ENCODE measurements at places on chromosomes 7 and 10.

DNA sequence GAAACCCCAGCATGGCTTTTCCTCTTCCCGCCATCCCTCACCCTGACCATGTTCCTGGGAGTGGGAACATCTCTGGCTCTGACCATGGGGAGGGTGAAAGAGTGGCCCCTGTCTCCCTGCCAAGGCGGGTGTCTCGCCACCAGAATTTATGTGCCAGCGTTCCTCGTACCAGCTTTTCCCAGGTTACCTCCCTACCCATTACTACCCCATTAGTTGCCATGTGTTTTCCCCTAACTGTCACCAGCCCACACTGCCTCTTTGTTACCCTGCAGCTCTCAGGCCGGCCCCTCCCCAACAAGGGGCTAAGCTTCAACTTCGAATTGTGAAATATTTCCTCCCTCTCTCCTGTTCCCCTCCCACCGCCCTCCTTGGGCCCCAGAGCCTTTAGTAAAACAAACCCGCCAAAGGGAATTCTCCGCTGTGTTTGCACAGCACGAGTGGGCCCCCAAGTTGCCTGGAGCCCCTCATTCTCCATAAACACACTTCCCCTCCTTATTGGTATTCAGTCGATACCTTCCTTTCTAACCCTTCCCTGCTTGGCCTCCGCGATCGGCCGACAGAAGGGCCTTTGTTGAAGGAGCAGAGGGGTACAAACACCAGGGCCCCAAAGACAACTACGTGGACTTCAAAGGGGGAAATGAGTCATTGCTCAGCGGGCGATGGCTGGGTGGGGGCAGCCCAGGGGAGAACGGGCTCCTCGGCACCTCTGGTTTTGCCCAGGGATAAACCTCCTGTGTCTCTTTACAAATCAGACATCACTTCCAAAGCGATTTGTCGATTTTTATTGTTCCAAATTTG, 45.5 kb downstream of the SLIT1 start:
- DNase-seq = peak; percentile 39

DNA sequence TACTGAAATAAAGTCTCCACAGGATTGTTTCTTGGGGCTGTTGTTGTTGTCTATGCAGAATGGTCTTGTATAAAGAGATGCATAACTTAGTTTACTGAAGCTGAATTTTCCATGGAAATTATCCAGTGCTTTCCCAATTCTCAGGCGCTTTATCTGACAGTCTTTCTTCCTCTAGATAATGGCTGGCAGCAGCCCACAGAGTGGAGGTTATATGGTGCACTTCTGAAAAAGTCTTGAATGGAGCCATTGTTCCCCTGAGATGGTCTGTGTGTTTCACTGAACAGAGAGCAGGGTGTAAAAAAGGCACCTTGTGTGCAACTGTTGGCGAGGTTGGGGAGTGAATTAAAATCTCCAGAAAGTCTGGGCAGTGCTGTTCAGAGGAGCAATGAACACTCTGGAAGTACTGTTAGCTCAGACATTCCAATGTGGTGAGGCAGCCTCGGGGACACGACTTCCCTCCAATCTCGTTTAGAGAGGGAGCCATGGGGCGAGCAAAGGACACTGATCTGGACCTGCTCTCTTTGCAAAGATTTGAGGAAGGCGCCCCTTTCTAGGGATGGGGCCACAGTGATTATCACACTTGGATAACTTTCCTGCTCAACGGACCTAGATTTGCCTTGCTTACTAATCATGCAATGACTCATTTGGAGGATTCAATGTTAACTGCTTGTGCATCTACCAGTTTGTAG, 2.0 kb upstream of the PLCE1 start:
- peak; percentile 49 for DNase-seq

DNA sequence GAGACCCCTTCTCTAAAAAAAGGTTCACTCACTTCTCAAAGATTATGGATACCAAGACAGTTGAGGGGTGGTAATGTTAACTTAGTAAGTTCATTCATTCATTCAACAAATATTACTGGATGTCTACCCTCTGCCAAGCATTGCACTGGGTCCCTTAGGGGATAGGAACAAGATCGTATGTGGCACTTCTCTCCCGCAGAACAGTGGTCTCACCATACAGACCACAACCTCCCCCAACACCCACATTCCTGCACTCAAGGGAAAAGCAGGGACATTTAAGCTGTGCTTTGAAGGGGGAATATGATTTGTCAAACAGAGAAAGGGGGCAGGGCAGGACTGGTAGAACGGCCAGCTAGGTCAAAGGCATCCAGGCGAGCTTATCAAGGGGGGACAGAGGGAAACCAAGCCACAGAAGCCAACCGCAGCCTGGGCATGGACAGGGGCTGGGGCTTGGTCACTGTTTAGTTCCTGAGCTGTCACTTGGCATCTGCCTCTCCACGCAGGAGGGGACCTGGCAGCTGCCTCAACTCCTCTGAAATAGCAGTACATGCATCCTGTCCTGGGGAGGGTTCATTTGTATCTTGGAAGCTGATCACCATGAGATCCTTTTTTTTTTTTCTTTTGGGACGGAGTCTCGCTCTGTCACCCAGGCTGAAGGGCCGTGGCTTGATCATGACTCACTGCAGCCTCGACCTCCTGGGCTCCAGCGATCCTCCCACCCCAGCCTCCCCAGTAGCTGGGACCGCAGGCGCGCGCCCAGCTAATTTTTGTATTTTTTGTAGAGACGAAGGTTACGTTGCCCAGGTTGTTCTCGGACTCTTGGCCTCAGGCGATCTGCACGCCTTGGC, 949 bp upstream of the CLIP2 start:
- peak; percentile 43 for DNase-seq

DNA sequence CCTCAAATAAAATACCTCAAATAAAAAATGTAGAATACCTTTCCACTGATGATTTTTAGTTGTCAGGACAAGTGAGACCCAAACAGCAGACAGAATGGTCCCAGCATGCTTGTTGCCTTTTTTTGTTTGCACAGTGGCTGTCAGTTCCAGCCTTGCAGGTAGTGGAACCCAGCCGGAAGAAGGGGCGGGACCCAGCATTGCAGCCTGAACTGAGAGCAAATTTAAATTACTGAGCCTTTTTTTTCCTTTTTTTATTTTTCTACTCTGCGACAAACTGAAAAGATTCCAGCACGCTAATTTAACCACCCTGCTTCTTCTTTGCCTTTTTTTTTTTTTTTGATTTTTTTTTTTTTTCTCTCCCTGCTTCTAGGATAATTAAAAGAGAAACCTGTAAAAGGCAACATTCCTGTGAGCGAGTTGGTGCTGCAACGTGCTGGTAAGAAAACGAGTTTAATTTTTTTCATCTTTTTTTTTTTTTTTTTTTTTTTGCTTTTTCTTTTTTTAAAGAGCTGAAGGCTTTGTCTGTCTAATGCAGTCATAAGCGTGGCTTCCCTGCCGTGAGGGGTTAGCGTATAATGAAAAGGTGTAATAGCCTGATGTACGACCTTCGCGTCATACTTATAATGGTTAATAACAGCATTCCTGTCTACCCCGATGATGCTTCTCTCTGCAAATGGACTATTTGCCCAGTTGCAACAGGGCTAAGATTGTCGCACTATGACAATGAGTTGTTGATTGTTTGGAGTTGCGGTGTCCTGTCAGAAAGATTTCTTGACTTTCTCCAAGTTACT, 555.3 kb upstream of the CELF2 start:
- DNase-seq = peak; percentile 14

GRCh38 chr10:98268694-98269431, 869 bp upstream of the LOXL4 start:
- peak; percentile 47 for DNase-seq

GRCh38 chr7:19587291-19587690, 121.5 kb downstream of the POLR1F start:
- peak; percentile 63 for DNase-seq

DNA sequence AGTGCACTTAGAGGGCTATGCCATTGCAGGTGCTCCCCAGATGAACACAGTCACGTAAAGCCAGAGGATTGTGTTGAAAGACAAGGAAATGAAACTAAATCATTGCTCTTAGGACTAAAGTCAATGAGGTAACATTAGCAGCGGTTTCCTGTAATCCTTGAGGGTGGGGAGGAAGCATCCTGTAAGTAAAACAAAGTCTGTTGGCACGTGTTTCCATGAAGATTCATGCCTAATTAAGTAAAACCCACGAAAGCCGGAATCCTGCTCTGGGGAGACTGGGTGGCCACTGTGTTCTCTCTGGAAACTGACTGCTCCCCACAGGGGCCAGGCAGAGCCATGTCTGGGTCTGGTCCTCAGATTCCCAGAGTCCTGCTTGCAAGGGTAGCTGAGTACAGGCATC, 18.3 kb downstream of the STEAP1B start:
- no peak for DNase-seq

GRCh38 chr7:65798111-65799075, 74.5 kb upstream of the VKORC1L1 start:
- no peak for DNase-seq

- no peak for DNase-seq
Measured at GRCh38 chr7:83930262-83930661, 264.3 kb downstream of the SEMA3A start.

GRCh38 chr7:135410543-135410942, 99.4 kb downstream of the CNOT4 start:
- no peak for DNase-seq

GRCh38 chr7:154255324-154255723, 203.1 kb downstream of the DPP6 start:
- DNase-seq = no peak

- DNase-seq = no peak
Measured at GRCh38 chr10:12533151-12533550, 183.8 kb downstream of the CAMK1D start.

- DNase-seq = no peak
Measured at GRCh38 chr7:4299431-4299830, 382.7 kb upstream of the FOXK1 start.

GRCh38 chr10:77967611-77968022, 41.1 kb upstream of the DLG5 start:
- no peak for DNase-seq

DNA sequence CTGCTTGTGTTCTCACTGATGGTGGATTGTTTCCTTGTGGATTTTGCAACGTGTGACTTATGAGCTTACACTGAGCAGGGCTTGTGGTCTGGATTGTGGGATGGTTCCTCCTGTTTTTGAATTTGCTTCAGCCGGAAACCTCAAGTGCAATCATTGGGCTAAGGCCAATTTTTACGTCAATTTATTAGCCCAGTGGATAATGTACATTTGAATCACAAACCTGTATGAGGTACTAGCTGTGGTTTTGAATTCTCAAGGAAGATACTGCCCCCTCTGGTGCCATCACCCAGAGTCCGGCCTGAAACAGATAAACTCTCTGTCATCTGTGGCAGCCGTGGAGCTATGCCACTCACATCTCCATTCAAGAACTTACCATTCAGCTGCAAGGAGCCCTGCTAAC, 7.3 kb upstream of the ZNF777 start:
- no peak for DNase-seq

GRCh38 chr10:95767884-95768556, 12.1 kb downstream of the ENTPD1 start:
- DNase-seq = no peak

DNA sequence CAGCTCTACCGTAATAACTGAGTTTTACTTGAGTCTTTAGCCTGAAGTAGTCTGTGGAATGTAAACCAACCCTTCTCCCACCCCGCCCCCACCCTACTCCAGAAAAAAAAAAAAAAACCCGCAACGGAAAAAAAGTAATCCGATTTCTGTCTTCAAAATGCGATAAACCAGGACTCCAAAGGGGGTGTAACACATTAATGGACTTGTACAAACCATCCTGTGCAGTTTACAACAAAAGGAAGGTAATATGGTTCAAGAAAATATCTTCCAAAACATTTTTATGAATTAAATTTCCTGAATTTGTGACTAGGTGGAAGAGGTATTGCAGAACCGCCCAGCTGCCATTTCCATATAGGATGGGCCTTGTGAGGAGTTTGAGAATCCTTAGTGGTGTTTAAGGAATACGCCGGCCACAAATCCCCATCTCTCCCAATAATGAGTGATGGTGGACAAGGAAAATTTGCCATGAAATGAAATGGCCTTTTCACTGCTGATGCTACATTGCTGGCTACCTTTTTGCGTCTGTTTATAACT, 10.6 kb downstream of the SKIDA1 start:
- DNase-seq = no peak

GRCh38 chr10:28554952-28555351, 22.0 kb downstream of the WAC start:
- no peak for DNase-seq

DNA sequence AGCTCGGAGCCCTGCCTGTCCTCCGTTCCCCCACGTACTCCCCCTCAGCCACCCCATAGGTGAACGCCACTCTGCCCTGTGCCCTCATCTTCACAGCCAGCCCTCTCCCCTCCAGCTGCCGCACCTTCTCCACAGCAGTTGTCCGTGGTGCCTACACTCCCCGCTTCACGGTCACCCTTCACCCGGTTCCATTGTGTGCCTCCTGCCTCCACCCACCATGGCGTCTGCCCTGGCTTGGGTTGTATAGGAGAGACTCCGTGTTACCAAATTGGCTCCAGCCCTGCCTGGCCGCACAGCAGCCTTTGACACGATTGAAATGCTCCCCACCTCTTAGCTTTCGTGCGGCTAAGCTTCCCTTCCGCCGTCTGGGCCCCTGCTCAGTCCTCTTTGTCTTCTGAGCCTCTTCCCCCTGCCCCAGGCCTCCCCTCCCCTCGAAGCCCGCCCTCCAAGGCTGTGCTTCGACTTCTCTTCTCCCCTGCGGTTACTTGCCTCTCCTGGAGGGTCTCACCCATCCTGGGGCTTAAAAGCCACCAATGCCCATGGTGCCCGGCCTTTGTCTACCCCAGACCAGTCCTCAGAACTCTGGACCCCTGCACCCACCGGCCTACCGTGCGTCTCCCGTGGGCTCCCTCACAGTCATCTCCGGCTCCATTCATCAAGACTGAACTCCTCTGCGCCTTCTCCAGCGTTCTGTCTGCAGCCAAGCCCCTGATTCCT, 18.5 kb upstream of the NODAL start:
- DNase-seq = peak; percentile 57

- no peak for DNase-seq
Measured at GRCh38 chr10:16470747-16471146, 33.9 kb downstream of the PTER start.

DNA sequence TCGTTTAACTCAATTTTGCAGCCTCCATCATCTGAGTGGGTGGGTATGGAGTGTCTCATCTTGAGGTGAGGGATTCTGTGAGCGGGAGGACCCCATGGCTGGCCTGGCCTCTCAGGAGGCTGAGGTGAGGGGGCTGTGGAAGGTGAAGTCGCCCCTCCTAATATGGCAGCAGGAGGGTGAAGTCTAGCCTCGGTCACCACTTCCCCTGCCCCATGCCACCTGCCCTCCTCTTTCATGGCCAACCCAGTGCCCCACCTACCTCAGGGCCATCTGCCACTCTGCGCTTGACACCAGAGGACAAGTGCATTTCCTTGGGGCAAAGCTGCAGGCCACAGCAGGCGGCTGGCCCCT, 8.7 kb downstream of the RASGEF1A start:
- no peak for DNase-seq

GRCh38 chr7:77498659-77499379, 38.3 kb upstream of the PTPN12 start:
- DNase-seq = no peak

- DNase-seq = no peak
Measured at GRCh38 chr7:123571684-123572083, 14.1 kb upstream of the NDUFA5 start.

- DNase-seq = peak; percentile 61
Measured at GRCh38 chr10:100735337-100736143, 9.8 kb upstream of the PAX2 start.
